ENCODE measurements at places on chromosomes 11 and 22.

GRCh38 chr11:82671451-82671850 is 62.2 kb downstream of the FAM181B start:
- DNase-seq: no peak

DNA sequence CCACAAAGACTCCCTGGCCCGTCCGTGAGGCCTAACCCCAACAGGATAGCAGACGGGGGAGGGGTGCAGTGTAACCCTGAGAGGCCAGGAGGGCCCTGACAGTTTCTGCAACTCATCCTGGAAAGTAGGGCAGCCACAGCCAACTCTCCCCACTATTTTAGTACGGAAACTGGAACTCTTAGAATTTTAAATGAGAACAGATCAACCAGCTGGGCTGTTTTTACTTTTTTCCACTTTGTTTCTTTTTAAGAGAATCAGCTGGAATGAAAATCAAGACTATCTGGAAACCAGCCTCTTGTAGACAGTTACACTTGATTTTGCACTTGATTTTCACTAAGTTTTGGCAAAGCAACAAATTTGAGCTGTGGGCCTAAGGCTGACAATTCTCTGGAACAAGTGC is 42.7 kb upstream of the NRIP3 start:
- DNase-seq: peak; percentile 15

DNA sequence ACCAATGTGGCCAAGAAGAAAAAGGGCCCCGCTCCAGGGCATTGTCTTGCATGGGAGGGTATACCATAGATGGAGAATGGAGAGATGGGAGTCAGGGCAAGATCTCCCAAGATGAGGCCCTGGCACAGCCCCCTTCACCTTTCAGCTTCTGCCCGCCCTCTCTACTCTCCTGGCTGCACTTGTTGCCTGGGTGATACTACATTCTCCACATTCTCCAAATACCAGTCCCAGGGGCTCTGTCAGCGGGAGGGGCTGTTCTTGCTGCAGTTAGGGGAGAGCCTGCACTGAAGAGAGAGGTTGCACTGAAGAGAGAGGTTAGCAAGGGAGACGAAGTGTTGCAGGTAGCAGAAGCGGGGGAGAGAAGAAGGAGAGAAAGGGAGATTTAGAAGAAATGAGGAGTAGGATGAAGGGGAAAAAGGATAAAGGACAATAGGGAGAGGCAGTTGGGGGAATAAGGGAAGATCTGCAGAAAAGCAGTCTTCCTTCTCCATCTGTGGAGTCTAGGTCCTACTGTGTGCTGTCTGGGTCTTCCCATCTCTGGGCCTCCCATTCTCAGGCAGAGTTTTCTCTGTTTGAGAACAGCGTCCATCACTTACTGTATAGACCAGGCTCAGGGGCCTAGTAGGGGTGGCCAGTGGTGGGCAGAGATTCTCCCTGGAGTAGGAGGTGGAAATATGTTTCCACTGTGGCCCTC is 8.0 kb downstream of the PHLDB1 start:
- DNase-seq: peak; percentile 45

GRCh38 chr11:9759519-9760192 is 95.8 kb downstream of the SWAP70 start:
- DNase-seq: peak; percentile 13

DNA sequence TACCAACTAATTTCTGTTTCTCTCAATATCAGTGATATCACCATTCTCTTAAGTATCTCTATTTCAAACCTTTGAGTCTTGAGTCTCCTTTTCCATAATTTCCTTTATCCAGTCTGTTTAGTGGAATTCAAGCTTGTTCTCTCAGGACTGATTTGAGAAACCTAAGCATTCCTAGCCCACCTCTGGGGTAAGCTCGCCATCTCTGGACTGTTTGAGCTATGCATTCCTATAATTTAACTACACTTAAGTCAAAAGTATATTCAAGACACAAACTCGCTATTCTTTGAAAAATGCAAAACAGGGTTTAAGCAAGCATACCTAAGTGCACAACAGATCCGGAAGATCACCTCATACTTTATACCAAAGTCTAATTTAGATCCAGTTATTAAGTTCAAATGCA is 2.1 kb upstream of the DLAT start:
- no peak for DNase-seq

DNA sequence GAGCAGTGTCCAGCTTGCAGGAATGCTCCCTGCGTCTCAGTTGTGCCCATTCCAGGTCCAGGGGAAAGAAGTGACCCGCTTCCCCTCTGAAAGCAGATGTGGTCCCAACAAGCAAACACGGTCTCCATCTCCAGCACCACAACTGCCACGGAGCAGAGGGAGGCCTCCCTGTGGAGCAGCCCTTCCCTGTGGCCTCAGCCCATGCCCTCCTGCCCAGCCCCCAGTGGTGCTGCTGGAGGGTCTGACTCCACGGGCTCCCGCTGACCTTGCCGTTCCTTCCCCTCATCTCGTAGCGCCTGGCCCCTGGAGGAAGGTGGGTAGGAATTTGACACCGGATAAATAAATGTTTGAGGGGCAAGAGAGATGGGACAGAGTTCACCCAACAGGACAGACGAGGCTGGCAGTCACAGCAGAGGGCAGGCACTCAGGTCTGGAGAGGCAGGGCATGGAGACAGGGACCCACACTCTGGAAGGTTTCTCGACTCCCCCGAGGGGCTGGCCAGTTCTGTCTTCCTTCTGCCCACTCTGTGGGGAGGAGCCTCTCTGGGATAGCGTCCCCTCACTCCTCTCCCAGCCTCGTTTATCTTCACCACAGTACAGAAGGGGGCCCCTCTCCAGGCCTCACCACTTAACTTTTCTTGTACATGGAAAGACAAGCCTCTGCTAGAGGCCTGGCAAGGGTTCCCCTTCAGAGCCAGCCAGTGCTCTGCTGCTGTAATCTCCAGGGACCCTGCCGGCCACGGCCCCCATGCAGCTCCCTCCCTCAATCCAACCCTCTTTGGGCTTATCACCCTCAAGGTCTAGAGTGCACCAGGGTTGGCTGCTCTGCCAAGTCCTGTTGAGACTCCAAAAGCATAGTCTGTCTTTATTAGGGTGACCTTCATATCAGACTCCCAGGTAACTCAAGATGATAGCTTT is 7.5 kb upstream of the ST3GAL4 start:
- no peak for DNase-seq

GRCh38 chr22:48261706-48262105 is 1499.3 kb downstream of the TBC1D22A start:
- no peak for DNase-seq

Measured in retina (tissue), 1 donor.